ENCODE measurements at places on chromosomes 1 and 21.
A peak's percentile ranks its signal among the peaks of the same experiment; 100 is the strongest.

DNA sequence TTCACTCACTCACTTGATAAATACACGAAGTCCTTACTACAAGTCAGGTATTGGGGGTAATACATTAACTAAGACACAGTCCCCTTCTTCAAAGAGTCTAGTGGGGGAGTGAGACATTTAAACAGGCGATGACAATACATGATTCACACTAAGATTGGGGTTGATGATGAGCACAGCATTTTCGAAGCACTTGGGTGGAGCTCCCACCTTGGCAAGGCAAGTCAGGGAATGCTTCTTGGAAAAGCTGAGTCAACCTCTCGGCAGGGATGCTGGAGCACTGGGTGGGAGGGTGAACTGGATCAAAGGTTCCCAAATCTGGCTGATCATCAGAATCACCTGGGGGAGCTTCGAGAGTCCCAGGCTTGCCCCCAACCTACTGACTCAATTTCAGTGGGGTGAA, 57.9 kb upstream of the ENAH start:
- peak; percentile 54 for DNase-seq

- no peak for DNase-seq
Measured at GRCh38 chr1:45403298-45403697, 63.1 kb upstream of the MUTYH start.

DNA sequence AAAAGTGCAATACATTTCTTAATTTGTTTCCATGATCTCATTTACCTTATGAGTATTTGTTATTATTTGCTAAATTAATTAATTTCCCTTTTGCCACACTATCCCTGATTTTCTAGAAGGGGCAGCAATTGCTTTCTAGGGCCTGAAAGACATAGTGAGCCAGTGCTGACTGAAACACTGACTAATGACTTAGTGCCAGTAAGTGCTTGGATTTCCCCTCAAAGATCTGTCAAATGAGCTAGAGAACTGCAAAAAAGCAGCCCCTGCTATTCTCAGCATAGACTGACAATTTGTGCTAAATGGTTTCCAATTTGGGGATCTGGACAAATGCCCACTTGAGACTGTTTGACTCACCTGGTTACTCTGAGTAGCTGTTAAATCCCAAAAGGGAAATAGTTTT, 35.6 kb upstream of the USH2A start:
- no peak for DNase-seq

GRCh38 chr1:201850053-201850397, 21.1 kb downstream of the IPO9 start:
- DNase-seq: peak; percentile 20

GRCh38 chr1:209869291-209870149, 41.7 kb downstream of the UTP25 start:
- DNase-seq: peak; percentile 45
